Renal cortex interstitium (tissue), 15 donors: ENCODE measurements at places on chromosomes 13 and 19. TPM values are rescaled to one million over a fixed set of nuclear protein-coding genes. Genes with fewer than 3 reads are reported as not detected.

Gene ADM5
- polyA plus RNA-seq = 1.1 TPM

DNA sequence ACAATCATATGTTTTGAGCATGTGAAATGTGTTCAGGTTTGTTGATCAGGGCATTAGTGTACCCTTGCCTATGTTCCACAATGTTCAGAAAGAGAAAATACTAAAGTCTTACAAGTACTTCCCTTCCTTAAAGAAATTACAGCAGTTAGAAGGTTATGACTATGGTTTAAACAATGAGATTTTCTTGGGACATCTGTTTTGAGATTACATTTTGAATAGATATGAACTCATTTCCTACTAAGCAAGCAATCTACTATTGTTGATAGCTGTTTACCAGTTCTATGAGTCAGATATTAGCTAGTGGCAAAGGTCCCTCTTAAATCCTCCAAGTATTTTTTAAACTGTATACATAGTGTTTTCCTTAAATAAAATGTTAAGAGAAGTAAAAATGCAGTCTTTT, 241.3 kb downstream of the DACH1 start:
- no peak for DNase-seq

DNA sequence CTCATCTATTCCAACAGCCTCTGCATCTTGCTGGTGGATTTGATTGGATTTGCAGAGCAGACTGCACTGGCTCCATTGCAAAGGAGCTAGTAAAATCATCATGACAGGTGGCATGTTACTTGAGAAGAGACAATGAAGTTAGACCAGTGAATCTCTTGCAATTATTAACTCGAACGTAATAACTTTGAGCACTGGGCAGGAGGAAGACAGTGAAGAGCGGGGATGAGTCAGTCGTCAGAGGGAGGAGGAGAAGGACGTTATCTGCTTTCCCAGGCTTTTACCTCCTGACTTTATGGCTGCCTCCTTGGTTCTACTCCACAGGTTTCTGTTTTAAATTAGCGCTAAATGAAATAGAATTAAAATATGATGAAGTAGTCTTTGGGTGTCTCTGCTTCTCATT, 257.8 kb upstream of the IPO5 start:
- DNase-seq = no peak

GRCh38 chr19:52566588-52566987, 3.5 kb upstream of the ZNF701 start:
- DNase-seq = no peak

GRCh38 chr13:106377931-106378662, 157.4 kb downstream of the EFNB2 start:
- DNase-seq = no peak

- DNase-seq = no peak
Observed at GRCh38 chr13:76245920-76246319, 609.8 kb downstream of the LMO7 start.

DNA sequence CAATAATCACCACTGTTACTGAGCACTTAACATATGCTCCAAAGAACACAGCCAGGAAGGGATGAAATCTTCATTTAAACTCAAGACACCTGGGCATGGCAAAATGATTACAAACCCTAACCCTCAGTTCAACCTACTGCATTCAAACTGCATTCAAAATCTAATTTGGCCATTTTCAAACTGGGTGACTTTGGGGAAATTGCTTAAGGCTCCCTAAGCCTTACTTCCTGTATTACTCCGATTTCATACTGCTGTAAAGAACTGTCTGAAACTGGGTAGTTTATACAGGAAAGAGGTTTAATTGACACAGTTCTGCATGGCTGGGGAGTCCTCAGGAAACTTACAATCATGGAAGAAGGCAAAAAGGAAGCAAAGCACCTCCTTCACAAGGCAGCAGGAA, 50.4 kb downstream of the CBY2 start:
- DNase-seq = no peak

DNA sequence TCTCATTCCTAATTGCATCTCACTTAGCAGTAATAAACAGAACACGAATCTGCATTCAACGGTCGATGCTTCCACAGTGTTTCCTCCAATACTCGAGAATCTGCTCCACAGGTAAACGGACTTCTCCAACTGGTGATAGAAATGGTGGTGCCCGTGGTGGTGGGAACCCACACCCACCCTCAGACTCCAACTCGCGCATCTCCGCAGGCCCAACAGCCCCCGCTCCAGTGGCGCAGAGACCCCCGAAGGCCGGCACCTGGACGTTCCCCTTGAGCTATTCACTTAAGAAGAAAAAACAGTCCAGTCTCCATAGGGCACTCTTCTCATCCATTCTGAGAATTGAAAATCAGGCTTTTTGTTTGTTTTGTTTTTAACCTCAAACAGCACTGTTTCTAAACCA, 13.8 kb upstream of the RASA3 start:
- no peak for DNase-seq

- no peak for DNase-seq
Observed at GRCh38 chr19:49491030-49491803, 3.8 kb downstream of the RPL13A start.

DNA sequence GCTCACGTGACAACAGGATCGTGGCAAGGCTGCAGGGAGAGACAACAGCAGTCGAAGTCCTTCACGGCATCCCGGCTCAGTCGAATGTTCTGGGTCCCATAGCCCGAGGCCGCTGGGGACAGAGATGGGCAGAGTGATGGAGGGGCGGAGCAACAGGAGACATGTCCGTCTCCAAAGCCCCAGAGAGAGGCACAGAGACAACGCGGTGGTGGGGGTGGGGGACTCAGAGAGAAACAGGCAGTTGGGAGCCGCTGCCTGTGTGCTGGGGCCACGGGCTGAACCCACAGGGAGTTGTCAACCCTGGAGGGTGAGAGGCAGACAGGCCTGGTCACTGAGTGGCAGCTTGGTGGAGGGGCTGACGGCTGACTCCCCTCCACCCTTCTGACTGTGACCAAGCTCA, 20.4 kb downstream of the NOSIP start:
- no peak for DNase-seq

DNA sequence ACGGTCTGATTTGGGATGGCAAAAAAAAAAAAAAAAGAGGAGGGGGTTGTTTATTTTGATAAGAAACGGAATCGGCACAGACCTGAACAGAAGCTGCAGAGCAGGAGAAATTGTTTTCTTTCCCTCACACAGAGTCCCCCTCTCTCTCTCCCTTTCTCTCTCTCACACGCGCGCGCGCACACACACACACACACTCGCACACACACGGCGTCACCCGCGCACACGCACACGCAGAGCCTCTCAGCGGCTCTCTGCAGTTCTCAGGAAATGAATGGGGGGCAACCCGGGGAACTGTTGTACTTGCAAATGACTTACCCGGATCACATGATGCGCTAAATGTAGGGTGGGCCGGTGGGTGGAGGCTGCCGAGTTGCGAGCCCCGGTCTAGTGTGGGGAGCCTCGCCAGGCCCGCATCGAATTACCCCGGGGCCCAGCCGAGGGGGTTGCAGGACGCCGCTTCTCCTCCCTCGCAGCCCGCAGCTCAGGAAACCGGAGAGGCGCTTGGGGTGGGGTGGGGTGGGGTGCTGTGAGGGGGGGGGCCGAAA, 475 bp downstream of the KLF12 start:
- peak; percentile 86 for DNase-seq

GRCh38 chr13:106911020-106911419, 343.1 kb upstream of the ARGLU1 start:
- no peak for DNase-seq

GRCh38 chr19:52191389-52191788, 1.5 kb downstream of the PPP2R1A start:
- peak; percentile 17 for DNase-seq

- no peak for DNase-seq
Observed at GRCh38 chr13:25899952-25900351, 151.9 kb downstream of the SHISA2 start.

- no peak for DNase-seq
Observed at GRCh38 chr19:6250909-6251308, 28.9 kb downstream of the MLLT1 start.

DNA sequence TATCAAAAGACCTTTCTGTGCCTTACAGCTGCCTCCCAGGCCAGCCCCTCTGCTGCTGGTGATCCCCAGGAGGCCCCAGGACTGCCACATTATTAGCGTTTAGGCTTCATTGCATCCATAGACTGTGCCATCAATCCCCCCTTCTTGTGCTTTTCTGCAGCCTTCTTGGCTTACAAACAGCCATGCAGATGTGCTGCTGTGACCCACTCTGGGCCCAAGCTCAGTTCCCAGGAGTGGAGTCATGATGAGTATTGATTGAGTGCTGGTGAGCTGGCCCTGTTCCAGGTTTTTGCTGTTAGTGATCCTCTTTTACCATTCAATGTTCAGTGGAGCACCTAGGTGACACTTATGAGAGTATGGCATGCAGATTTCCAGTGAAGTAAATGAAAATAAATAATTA, 59.9 kb upstream of the SLAIN1 start:
- no peak for DNase-seq
